Progenitor cell of endocrine pancreas (in vitro differentiated cells): ENCODE measurements at places on chromosomes 7 and 10. TPM values are rescaled to one million over a fixed set of nuclear protein-coding genes. Genes with fewer than 3 reads are reported as not detected.

DNA sequence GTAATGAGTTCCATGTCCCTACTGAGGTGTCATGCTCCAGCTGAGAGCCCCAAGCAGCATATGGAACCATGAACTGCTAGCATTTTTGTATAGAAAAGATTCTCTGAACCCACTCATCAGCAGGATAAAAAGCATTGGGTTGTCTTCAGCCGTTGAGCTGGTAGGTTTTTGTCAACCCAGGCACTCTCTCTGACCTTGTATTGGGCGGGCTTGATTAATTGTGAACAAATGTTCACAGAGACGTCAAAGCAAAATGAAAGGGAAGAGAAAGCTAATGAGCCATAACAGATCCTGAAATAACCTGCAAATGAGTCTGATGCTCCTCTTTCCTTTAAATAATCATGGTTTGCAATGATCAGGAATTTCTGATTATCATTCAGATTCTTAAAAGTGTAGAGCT, 924.7 kb upstream of the CELF2 start:
- H3K27ac ChIP-seq: no peak overlapping the region
- peaks cover 3% of the 10 kb centered on the region for H3K4me1 ChIP-seq
- H3K27me3 ChIP-seq: no peaks in the 10 kb centered on the region
- no peaks in the 10 kb centered on the region for H3K36me3 ChIP-seq
- H3K4me3 ChIP-seq: no peak overlapping the region

GRCh38 chr10:12287772-12288171, 61.6 kb upstream of the CAMK1D start:
- no peak for DNase-seq
- H3K4me3 ChIP-seq: no peak overlapping the region

WIPF3 gene
- 8.9 and 9.5 TPM in 2 replicates for total RNA-seq

DNA sequence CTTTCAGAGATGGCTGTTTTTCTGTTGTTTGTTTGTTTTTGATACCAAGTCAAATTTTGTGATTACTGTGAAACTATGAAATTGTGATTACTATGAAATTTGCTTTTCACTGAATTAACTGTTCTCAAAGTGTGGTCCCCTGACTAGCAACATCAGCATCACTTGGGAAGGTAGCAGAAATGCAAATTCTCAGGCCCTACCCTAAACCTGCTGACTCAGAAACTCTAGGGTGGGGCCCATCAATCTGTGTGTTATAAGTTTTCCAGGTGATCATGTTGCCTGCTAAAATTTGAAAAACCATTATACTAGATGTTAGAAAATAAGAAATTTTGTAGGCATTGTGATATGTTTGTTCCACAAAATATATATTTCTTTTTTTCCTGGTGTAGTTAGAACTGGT, 1.2 kb downstream of the IFIT1B start:
- peaks cover 7% of the 10 kb centered on the region for H3K27me3 ChIP-seq
- H3K4me3 ChIP-seq: no peak overlapping the region
- H3K4me1 ChIP-seq: peaks cover 4% of the 10 kb centered on the region
- DNase-seq: no peak
- H3K27ac ChIP-seq: no peak overlapping the region

NKX1-2 gene
- total RNA-seq: not detected in 2 replicates

DNA sequence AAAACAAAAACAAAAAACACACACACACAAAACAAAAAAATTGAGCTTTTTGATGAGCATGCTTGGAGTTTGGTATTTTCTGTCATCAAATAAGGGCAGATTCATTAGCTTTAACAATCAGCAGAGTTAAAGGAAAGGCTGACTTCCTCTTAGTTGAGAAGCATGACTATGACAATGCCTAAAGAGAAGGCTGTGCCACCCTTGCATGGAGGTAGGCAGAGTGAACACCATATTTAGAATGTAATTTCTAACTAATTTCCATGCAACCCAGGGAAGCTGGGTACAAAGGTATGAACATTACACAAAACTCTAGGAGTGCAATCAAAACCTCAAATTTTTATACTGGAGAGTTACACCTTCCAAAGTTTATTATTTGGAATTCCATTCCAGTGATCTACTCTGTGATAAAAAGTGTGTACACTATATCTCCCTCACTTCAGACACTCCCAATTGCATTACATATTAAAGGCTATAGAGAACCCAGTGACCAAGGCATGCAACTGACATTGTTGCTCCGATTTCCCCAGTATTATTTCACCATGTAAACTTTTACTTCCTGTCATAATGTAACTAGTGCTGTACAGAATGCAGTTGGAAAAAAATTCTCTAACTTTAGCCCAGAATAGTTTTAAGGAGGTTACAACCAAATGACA, 9.4 kb upstream of the CYCS start:
- H3K27ac ChIP-seq: no peak overlapping the region
- H3K4me1 ChIP-seq: no peaks in the 10 kb centered on the region
- H3K27me3 ChIP-seq: no peaks in the 10 kb centered on the region
- H3K36me3 ChIP-seq: no peaks in the 10 kb centered on the region
- DNase-seq: no peak
- no peak overlapping the region for H3K4me3 ChIP-seq

- no peaks in the 10 kb centered on the region for H3K27me3 ChIP-seq
- peak overlapping the region; percentile 42 for H3K4me3 ChIP-seq
- H3K27ac ChIP-seq: peak overlapping the region; percentile 97
- no peak for DNase-seq
- peaks cover 7% of the 10 kb centered on the region for H3K36me3 ChIP-seq
Observed at GRCh38 chr7:47577321-47577919, 4.5 kb downstream of the TNS3 start.

GRCh38 chr10:124700293-124701037, 43.7 kb downstream of the FAM53B start:
- H3K4me3 ChIP-seq: no peak overlapping the region
- DNase-seq: no peak
- H3K27ac ChIP-seq: no peak overlapping the region

DNA sequence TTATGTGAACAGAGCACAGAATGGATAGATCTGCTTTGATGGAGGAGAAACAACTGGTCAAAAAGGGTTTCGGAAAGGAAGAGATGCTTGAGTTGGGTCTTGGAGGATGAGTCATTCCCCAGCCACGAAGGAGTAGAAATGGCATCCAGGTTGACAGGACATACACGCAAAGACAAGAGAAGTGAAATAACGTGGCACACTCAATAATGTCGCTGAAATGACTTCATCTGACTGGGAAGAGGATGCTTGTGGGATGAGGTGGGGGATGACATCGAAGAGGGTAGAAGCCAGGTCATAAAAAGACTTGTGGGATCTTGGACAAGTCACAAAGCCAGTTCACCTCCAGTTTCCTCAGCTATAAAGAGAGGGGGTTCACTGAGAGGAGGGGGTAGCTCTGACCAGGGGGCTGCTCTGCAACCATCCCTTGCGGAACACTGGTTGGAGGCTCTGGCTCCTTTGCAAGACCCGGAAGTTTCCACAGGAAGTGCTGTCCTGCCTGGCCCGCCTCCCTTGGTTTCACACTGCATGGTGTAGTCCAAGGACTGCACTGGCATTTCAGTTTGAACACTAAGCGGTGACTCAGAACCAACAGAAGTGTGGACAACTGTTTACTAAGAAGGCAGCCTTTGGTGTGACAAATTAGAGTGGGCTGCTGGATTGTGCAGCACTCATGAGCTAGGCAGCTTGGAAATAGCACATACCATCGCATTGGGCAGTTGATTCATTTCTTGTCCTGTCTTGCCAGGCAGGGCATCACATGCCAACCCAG, 189.9 kb upstream of the ADO start:
- H3K27ac ChIP-seq: no peak overlapping the region
- peaks cover 20% of the 10 kb centered on the region for H3K27me3 ChIP-seq
- H3K4me1 ChIP-seq: peaks cover 2% of the 10 kb centered on the region
- H3K4me3 ChIP-seq: no peak overlapping the region
- H3K36me3 ChIP-seq: no peaks in the 10 kb centered on the region

CAMK2B gene
- 9.3 and 12.2 TPM in 2 replicates for total RNA-seq

TIMM23 gene
- 52.4 and 57.7 TPM in 2 replicates for total RNA-seq

- H3K36me3 ChIP-seq: peaks cover 5% of the 10 kb centered on the region
- H3K4me3 ChIP-seq: no peak overlapping the region
- no peak overlapping the region for H3K27ac ChIP-seq
- no peaks in the 10 kb centered on the region for H3K4me1 ChIP-seq
- DNase-seq: no peak
Observed at GRCh38 chr10:101920546-101920945, 76.9 kb upstream of the KCNIP2 start.

GRCh38 chr7:47202146-47202783, 379.6 kb downstream of the TNS3 start:
- H3K27ac ChIP-seq: no peak overlapping the region
- H3K4me3 ChIP-seq: no peak overlapping the region
- DNase-seq: no peak
- no peaks in the 10 kb centered on the region for H3K4me1 ChIP-seq

LIPN gene
- not detected in 2 replicates for total RNA-seq

SLC18A3 gene
- total RNA-seq: 0.20 TPM in 1 of 2 replicates, not detected in the other

GRCh38 chr10:29554660-29555059, 80.1 kb downstream of the SVIL start:
- H3K4me3 ChIP-seq: no peak overlapping the region
- H3K4me1 ChIP-seq: peaks cover 6% of the 10 kb centered on the region
- no peak for DNase-seq
- no peak overlapping the region for H3K27ac ChIP-seq

DNA sequence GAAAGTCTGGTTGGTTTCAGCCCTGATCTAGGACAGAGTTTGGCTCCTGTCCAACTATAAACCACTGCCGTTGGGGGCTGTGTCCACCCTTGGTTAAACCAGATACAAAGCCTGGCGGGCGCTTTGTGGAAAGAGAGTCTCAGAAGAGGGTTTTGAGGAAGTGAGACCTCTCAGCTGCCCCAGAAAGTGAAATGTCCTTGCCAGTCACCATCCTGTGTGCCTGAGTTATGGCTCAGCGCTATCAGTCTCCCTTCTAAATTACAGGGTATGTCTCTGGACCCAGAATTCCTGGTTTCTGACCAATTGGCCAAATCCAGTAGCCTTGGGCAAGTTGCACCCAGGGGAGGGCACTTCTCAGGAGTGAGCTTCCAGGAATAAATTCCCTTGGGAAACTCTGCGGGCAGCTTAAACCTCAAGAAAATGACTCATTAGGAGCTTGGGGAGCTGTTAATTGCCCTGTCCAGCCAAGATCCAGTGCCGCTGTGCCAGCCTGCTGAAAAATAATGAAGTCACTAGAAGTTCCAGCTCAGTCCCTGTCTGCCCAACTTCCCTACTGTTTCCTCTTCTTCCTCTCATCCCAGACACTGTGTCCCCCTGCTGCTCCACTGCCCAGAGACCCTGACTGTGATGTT, 66.7 kb upstream of the PDZD8 start:
- no peaks in the 10 kb centered on the region for H3K36me3 ChIP-seq
- no peak overlapping the region for H3K4me3 ChIP-seq
- DNase-seq: no peak
- no peak overlapping the region for H3K27ac ChIP-seq
- H3K27me3 ChIP-seq: peaks cover 8% of the 10 kb centered on the region
- no peaks in the 10 kb centered on the region for H3K4me1 ChIP-seq
